ENCODE measurements at places on chromosomes 2 and 18.

DNA sequence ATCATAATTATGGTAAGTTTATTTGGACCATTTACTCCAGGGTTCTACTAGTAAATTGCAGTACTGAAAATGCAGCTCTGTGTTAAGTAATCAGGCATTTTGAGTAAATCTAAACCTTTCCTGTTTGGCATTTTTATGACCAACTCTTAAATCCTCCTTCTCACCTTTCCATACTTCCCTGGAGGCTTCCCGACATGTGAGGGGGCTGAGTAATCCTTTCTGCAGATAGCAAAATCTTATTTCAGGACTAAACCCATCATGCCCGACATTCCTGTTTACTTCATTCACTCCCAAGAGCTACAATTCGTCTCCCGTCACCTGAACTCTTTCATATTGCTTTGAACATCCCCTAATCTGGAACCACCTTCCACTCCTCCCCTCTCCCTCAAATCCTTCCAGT, 296.6 kb downstream of the IKZF2 start:
- no peak for DNase-seq

DNA sequence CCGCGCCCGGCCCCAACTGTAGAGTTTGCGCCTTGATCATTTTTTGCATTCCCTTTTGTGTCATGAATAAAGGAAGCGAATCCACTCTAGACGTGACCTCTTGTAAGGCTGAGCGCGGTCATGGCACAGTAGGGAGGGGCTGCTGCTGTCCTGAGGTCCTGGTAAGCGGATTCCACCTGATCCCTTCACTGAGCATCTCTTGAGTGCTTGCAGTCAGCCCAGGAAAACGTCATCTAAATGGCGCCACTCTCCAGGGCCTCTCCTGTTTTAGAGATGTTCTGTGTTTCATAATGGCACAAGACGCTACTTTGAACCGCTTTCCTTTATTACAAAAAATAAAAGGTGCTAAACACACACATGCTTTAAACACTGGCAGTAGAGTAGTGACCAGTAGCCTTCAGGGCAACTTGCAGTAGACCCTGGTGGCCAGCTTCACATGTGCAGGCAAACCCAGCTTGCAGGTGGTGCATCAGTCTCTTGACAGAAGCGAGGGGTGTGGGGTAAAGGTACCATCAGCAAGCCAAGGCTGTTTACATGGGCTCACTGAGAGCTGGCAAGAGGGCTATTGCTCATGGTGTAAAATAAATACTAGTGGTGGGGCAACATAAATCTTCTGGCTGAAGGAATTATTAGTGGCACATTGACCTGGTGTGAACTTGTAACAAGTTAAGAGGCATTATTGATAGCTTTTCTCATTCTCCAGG, 43.0 kb upstream of the ACKR3 start:
- no peak for DNase-seq

GRCh38 chr2:202387608-202388342, 11.6 kb downstream of the BMPR2 start:
- no peak for DNase-seq

GRCh38 chr18:39958876-39959275, 1996.2 kb upstream of the PIK3C3 start:
- DNase-seq = no peak

DNA sequence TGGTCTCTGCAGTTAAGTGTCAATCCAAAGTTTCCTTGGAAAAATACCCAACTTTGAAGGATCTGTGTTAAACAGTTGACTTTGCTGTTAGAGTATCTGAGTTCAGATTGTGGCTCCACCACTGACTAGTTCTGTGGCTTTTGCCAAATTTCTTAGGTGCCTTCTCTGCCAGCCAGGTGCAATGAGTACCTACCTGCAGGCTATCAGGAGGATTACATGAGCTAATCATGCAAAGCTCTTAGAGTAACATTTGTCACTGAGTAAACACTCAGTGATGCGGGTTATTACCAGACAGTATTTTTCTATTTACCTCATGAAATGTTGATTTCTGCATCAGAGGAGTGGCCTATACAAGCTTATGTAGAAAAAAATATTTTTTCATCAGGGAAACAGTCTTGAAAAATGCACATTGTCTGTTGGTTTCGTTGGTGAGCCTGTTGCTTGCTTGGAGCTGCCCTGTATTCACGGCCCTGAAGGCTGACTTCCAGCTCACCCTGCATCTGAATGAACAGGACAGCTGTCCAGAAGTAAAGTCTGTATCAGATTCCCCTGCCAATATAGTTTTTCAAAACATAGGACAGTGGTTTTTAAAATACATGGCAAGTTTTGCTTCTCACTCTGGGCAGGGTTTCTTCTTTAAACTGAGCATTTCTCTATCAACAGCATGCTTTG, 235.1 kb downstream of the CDCA7 start:
- DNase-seq = peak; percentile 86

DNA sequence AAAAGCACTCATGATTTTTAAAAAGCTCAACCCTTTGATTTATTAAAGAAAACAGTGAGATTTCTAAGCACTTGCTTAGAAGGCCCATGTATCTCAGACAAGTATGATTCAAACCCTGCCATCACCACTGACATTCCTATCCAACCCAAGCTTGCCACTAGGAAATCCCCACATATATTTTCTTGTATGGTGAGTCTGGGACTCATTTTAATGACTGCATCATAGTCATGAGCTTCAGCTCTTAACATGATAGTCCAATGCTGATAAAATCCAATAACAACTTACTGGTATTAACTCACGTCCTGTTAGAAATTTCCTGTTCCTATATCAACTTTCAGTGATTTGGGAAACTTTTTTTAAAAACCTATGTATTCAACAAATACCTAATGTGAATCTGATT, 39.4 kb upstream of the NCKAP5 start:
- no peak for DNase-seq

DNA sequence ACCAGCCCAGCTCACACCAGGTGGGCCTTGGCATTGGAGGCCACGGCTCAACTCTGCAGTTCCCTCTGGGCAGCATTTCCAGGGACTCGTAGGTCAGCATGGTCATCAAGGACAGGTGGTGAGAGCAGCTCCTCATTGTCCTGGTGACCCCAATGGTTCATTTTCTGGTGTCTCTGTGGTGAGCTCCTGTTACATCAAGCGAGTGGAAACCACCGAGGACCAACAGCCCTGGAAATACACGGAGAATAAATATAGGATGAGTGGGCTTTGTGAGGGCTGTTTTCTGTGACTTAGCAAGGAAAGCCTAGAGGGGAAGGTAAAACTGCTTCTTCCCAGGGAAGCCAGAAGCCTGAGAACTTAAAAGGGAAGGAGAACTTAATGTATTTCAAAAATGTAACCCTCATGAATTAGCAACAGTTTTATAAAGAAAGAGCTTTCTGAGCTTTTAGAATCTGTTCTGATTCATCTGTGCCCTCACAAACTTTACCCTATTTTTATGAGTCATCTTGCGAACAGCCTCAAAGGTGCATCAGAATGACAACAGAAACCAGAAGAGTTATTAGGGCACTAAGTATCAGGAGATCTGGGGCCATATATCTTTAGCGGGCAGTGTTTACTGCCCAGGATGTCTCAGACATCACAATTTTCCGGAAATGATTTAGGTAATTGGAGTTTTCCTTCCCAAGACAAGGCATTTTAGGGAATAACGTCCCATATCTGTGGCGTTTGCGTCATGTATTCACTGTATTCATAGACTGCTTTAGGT, 18.7 kb downstream of the C2orf92 start:
- DNase-seq = peak; percentile 7

DNA sequence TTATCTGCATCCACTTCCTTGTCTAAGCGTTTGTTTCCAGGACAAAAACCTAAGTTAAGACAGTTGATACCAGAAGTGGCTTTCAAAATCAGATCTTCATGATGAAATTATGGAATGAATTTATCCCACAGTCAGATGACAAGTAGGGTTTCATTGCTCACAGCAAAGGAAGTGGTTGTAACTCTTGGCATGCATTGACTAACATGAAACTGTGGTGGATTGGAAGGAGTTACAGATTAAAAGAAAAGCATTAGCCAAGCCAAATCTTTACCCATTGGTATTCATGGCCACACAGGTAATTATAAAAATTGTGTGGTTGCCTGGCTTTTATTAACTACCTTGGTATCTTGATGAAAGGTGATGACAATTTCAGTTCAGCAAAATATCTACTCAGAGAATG, 438.0 kb upstream of the NXPH2 start:
- DNase-seq = no peak

DNA sequence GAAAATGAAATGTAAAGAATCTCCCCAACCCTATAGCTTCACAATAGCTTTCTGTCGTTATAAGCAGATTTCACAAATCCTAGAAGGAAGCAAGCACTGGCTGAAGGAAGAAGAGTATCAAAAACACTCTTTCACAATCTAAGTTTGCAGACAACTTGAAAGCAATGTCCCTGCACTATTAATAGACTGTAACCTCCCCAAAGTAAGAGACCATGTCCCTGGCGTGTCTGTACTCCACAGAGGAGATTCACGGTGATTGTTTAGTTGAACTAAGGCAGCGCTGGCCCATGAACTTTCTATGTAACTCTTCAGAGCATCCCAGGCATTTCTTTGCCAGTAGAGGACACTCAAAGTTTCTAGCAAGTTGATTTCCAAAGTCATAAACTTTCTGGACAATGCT, 128.0 kb upstream of the HNRNPA3 start:
- DNase-seq = no peak
